ENCODE measurements at places on chromosomes 2 and 18.

- DNase-seq: no peak
Observed at GRCh38 chr18:36265015-36265414, 32.5 kb upstream of the FHOD3 start.

DNA sequence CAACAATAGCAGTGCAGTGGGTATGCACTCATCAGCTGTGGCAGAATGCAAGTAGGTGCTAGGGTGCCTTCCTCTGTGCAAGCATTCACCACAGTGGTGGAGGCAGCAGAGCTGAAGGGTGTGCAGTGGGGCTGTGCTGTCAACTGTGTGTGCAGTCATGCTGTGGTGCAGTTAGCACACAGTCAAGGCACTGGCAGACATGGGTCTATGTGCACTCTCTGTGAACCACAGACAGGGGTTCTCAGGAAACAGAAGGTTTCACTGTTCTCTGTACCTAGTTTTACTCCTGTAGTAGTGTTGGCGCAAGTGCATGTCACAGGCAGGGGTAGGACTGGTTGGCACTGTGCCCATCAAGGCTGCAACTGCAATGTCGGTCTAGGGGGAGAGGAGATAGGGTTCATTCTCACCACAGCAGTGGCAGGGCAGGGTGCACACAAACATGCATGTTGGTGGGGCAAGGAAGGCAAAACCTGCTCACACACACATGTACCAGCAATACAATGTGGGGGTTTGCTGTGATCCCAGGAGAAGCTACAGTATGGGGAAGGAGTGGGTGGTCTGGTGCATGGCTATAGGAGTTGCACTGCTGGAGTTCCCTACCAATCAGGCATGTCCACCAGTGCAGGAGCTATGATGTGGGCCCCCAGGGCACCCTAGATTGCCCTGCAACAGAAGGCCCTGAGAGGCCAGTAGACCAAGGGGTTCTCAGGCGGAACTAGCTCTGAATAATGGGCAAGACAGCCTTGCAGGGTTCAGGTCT, 242.7 kb upstream of the DDX18 start:
- DNase-seq: no peak

DNA sequence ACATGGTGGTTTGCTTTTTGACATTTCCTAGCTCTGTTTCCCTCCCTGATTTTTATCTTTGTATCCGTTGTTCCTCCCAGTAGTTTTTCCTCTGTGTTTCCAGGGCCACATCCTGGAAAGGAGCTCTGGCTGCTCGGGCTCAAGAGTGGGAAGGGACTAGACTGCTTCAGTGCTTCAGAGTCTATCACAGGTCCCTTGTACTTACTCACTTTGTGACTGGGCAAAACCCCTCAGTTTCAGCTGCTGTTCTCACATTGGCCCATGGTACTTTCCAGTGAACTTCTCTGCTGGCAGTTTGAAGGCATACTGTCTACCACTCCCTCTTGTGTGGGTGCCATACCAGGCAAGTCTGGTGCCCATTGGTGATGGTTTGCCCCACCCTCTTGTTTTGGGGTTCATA, 7.5 kb upstream of the STAMBP start:
- no peak for DNase-seq

- DNase-seq: no peak
Observed at GRCh38 chr2:191030521-191031154, 16.7 kb upstream of the STAT1 start.

DNA sequence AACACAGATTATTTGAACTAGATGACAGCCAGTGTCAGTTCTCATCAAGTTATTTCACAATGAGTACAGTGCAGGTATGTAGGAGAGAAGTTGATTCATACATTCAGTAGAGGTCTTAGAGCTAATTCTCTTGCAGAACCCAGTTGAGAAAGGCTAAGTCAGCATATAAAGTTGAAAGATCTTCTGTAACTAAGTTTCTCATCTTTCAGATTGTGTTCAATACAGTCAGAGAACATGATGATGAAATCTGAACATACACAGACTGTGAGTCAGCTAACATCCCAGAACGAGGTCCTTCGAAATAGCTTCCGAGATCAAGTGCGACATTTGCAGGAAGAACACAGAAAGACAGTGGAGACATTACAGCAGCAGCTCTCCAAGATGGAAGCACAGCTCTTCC, 41.9 kb upstream of the LIMS1 start:
- DNase-seq: no peak

- no peak for DNase-seq
Observed at GRCh38 chr18:46069524-46069923, 2.5 kb downstream of the PSTPIP2 start.

DNA sequence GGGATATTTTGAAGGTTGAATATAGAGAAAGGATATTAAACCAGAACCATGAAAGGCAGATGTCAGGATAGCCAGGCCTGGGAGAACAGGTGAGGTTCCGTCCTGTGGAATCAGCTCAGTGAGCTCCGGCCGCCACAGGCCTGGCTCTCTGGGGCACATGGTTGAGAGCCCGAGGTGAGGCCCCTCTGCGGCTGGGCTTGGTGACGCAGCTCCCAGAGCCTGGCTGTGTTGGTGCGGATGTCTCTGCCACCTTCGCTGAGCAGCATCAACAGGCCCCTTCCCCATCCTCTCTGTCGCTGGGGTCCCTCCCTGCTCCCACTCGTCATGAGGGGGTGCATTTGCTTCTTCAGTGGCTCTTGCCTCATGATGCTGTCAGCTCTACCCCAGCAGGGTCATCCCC, 70.7 kb upstream of the PXDN start:
- DNase-seq: no peak

DNA sequence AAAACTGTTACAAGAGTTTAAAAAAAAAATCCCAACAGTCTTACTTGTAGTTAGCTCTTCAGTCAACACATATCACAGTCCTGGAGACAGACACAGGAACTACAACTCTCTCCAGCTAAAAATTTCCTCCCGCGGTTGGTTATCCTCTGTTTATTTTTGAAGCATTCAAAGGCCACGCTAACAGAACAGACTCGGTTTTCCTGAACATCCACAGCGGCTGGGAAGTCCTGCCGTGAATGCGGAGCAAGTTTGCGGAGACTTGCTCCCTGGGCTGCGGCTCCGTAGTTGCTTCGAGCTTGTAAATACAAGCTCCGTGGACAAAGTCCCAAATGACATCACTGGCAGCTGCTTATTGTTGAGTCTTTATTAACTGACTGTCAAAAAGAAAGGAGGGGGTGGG, at the start of gene NCKAP5:
TSS of gene NCKAP5 (minus strand) at position 292 of the 400 bp plus-strand sequence. CDS start 50,937 bp downstream, outside the sequence.
- no peak for DNase-seq

GRCh38 chr2:108171657-108172056, 68.1 kb upstream of the SULT1C3 start:
- DNase-seq: no peak
